DMS 273 treated with DMSO at 0.1 percent for 48 hours (cell line): ENCODE measurements at places on chromosomes 2 and 18.

DNA sequence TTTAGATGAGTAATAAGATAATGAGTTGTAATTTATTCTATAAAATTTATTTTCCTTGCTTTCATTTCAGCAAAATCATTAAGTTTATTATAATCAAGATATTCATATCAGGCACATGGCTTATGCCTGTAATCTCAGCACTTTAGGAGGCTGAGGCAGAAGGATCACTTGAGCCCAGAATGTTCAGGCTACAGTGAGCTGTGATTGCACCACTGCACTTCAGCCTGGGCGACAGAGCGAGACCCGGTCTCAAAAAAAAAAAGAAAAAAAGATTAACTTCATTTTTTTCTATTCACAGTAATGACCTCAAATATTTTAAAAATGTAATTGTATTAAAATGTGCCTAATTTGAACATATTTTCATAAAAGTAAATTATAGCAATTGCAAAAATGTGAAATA, 67.9 kb downstream of the ACYP2 start:
- DNase-seq: no peak

GRCh38 chr2:17539611-17540092, 844 bp upstream of the VSNL1 start:
- no peak for DNase-seq

DNA sequence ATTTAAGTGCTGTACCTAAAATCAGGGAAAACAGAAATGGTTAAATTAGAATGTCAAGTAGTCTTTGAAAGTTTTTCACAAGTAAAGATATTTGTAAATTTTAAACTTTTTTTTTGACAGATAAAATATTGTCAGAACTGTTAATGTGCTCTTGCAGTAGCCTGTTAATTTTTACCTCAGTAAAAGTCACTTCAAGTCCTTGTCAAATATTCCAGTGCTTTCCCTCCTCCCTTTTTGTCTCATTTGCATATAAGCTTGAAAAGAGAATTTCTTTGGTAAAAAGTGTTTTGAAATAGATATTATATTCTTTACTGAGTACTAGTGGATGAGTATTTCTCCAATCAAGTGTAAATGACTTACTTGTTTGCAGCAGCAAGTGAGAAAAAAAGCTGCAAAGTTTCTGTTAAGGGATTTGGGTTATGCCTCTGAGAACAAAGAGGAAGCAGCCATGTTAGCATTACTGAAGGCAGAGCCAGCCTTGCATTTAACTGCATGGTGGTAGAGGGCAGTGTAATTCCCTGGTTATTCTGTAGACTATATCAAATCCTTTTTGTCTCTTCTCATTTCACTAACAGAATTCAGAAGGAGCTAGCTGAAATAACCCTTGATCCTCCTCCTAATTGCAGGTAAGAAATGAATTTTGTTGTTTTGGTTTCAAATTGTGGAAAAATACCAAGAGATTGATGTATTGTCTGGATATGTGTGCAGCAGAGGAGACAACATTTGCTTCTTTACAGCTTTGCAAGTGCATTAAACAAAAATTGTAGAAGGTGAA, 3.2 kb downstream of the UBE2E3 start:
- peak; percentile 61 for DNase-seq

GRCh38 chr2:196479350-196479749, 160.2 kb upstream of the CCDC150 start:
- DNase-seq: no peak

GRCh38 chr18:50981381-50981780, 13.5 kb downstream of the ELAC1 start:
- no peak for DNase-seq

DNA sequence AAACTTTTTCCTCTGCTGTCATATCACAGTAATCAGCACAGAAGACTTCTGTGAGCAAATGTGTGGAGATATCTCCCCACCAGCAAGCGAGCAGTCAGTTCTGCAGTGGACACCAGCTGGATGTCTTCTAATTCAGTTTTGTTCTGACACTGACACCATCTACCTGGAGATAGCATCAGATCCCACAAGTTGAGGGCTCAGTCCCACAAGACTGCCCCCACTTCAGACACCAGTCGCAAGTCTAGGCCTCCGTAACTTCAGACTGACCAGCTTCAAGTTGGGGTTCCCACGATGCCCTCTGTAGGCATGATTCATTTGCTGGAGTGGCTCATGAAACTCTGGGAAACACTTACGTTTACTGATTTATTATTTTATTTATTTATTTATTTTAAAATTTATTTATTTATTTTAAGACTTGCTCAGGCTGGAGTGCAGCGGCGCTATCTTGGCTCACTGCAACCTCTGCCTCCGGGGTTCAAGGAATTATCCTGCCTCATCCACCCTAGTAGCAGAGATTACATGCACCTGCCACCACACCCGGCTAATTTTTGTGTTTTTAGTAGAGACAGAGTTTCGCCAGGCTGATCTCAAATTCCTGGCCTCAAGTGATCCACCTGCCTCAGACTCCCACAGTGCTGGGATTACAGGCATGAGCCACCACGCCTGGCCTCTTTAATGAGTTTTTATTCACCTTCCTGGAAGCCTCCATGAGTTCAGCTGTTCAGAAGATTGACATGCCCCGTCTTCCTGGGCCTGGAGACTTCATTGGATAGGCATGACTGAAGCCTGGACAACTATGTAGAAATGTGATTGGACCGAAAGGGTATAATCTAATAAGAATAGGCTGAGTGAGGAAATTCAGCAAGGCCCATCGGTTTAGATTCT, 55.7 kb downstream of the PAPOLG start:
- no peak for DNase-seq

- no peak for DNase-seq
These were observed 189.7 kb downstream of the SP3 start for GRCh38 chr2:173775440-173775839.

- no peak for DNase-seq
These were observed 466.1 kb upstream of the HS6ST1 start for GRCh38 chr2:128784626-128785306.

DNA sequence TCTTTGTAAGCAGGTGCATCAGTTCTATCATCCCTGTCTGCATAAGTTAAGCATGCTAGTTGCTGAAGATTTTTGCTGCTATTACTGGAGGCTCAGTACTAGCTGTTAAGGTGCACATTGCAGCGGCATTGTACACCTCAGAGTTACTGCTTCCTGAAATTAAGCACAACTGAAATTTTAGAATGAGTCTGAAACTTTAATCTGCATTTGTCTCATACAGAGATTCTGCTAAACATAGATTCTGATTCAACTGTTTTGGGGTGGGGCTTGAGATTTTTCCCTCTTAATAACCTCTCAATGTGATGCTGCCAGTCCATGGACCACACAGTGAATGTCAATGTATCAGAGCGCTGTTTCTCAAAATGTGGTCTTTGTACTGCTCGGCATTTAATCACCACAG, 585.7 kb upstream of the GCFC2 start:
- no peak for DNase-seq

GRCh38 chr18:55593888-55594287, 5.9 kb upstream of the TCF4 start:
- DNase-seq: no peak

DNA sequence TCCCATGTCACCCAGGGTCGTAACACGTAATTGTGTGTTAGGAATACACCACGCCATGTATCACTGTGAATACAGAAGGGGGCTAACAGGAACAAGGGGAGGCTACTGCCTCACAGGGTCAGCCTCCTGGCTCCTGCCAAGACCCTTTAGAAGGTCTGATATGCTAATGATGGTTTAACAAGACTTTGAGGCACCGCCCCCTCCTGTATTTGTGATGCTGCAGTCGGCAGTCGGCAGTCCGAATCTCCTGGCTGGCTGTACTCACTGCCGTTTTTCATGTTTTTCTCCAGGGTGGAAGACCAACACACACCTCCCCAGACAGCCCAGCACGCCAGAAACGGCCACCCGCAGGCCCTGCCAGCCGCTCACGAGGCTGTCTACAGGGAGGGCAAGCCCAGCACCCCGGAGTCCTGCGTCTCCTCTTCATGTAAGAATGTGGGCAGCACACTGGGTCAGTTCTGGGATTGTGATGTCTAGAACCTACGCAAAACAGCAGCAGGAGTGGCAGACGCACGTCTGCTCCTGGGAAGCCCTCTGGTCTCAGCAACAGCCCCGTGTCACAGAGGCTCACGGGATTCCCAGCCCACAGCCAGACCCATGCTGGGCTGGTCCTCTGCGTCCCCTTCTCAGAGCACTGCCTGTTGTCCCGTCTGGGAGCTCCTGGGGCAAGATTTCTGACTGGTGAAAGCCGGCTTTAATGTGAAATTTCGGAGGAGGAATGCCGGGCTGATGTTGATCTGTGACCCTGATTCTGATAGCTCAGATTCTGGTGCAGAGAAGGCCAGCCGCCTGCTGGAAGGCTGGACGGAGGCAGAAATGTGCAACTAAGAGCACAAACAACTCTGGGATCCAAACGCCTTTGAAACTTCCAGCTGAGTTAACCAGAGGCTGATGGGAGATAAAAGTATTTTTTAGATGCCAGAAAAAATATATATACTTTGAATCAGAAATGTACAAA, 39.7 kb upstream of the B3GNT7 start:
- DNase-seq: no peak

- DNase-seq: no peak
These were observed 51.7 kb downstream of the MYO5B start for GRCh38 chr18:50143294-50143693.

- no peak for DNase-seq
These were observed 22.1 kb downstream of the B3GNT2 start for GRCh38 chr2:62217970-62218369.

- peak; percentile 29 for DNase-seq
These were observed 3.0 kb upstream of the IRS1 start for GRCh38 chr2:226802573-226802972.

GRCh38 chr18:35415511-35416073, 38.5 kb upstream of the ZNF396 start:
- DNase-seq: no peak

GRCh38 chr2:52113338-52113737, 1081.4 kb upstream of the NRXN1 start:
- DNase-seq: no peak

GRCh38 chr2:75513616-75514170, 47.0 kb downstream of the EVA1A start:
- DNase-seq: no peak

- DNase-seq: no peak
These were observed 16.9 kb upstream of the VPS54 start for GRCh38 chr2:64036034-64036705.

DNA sequence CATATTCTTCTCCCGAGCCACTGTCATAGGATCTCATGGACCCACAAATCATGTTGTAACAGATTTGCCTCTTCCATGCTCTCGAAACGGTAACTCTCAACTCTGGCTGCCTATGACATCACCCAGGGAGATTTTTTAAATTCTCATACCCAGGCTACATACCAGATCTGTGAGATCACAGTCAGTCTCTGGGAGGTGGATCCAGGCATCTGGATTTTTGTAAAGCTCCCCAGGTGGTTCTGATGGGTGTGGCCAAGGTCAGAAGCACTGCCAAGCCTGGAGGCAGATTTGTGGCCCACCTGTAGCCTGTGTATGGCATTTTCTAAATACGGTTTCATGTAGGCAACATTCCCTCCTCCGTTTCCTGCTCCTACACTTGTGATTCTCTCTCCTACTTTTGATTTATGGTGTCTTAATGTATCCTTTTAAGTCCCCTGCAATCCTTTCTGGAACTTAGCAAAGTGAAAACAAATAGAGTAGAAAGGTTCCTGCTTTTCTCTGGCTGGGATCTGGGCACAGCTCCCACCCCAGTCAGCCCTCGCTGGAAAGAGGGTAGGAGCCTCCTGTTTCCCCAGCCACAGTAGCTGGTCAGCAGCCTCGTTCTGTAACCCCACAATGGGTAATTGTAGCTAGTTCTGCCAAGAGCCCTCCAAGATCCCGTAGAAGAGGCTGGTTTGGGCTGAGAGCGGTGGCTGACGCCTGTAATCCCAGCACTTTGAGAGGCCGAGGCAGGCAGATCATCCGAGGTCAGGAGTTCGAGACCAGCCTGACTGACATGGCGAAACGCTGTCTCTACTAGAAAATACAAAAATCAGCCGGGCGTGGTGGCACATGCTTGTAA, 96.2 kb downstream of the KLHL29 start:
- DNase-seq: no peak

DNA sequence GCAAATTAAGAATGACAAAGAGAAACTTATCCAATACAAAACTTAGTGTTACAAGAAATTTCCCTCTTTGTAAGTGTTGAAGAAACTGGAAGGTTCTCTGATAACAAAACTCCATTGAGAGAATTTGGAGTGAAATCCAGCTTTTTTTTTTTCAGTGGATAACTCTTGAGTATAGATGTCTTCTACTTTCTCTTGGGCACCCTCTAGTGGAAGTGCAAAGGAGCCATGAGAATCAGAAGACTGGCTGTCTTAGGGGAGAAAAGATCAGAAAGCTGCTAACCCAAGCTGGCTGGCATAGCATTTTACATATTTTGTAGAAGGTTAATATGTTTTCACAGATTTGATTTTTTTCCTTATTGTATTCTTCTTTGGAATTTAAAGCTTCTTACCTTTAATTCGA, 138.8 kb upstream of the SATB2 start:
- DNase-seq: no peak
